NCI-H187 treated with DMSO at 0.1 percent for 48 hours (cell line): ENCODE measurements at places on chromosomes 3 and 15.

DNA sequence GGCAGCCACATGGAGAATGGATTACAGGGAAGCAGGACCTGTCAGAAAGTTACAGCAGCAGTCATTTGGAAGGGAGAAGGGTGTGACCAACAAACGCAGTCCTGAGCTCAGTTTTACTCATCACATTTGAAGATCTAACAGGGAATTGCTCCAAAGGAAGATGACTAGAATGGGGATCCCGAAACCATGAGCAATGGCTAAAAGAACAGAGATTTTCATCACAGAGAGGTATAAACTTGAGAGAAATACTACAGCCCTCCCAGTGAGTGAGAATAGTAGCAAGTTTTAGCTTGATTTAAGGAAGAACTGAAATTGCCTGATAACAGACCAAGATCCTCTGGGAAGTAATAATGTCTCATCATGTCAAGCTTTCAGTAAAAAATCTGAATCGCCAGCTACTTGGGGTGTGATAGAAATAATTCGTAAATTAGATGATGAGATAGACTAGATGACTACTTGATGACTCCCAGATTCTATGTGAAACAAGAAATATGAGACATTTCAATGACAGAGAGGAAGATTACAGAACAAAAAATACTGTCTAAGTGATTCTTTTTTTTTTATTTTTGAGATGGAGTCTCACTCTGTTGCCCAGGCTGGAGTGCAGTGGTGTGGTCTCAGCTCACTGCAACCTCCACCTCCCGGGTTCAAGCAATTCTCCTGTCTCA is 16.9 kb downstream of the CD47 start:
- DNase-seq = no peak

GRCh38 chr15:99123713-99124451 is 19.0 kb downstream of the SYNM start:
- DNase-seq = no peak

- no peak for DNase-seq
Observed at GRCh38 chr3:123161167-123161566, 40.6 kb upstream of the SEC22A start.

GRCh38 chr15:88717382-88718031 is 78.7 kb downstream of the ISG20 start:
- no peak for DNase-seq

DNA sequence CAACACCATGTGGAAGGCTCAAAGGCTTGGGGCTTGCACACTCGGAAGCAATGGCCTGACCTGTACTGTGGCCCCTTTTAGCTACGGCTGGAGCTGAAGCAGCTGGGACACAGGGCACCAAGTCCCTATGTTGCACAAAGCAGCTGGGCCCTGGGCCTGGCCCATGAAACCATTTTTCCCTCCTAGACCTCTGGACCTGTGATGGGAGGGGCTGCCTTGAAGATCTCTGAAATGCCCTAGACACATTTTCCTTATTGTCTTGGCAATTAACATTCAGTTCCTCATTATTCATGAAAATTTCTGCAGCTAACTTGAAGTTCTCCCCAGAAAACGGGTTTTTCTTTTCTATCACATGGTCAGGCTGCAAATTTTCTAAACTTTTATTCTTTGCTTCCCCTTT is 85.6 kb upstream of the ALDH1A3 start:
- no peak for DNase-seq
